ENCODE measurements at places on chromosomes 13 and 19.

GRCh38 chr19:48487948-48488347, 18.8 kb downstream of the CYTH2 start:
- peak overlapping the region; percentile 83 for H3K27ac ChIP-seq
- peaks cover 5% of the 10 kb centered on the region for H3K36me3 ChIP-seq
- DNase-seq = no peak
- no peak overlapping the region for H3K4me3 ChIP-seq

- no peaks in the 10 kb centered on the region for H3K27me3 ChIP-seq
- H3K36me3 ChIP-seq = no peaks in the 10 kb centered on the region
- no peak overlapping the region for H3K4me3 ChIP-seq
- no peak for DNase-seq
- peaks cover 3% of the 10 kb centered on the region for H3K4me1 ChIP-seq
- H3K27ac ChIP-seq = no peak overlapping the region
These were observed 1.2 kb downstream of the S1PR4 start for GRCh38 chr19:3179739-3180293.

- no peak for DNase-seq
- H3K36me3 ChIP-seq = peaks cover 22% of the 10 kb centered on the region
- H3K4me3 ChIP-seq = no peak overlapping the region
- H3K27ac ChIP-seq = peak overlapping the region; percentile 91
These were observed 14.2 kb downstream of the KLF5 start for GRCh38 chr13:73073050-73073449.

- DNase-seq = no peak
- H3K27ac ChIP-seq = no peak overlapping the region
- H3K4me3 ChIP-seq = no peak overlapping the region
These were observed 16.7 kb upstream of the ZNF564 start for GRCh38 chr19:12567951-12568350.

DNA sequence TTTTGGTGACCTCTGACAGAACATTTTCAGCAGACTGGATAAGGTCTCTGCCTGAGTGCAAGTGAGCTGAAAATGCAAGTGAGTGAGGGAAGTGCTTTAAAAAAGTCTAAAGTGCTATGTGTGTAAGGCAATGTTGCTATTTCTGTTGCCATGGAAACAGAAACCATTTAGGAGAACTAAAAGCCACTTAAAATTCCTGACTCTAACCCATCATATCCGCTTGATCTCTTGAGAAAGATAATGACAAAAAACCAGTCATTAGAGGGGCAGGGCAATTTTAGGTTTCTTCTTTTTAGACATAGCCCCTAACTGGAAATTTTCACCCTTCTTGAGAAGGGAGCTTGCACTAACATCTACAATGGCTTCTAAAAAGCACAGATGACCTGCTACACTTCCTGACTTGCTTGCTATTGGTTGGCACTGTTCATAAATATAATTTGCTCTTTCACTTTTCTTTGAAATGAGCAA, at the start of gene CYSLTR2:
CYSLTR2 (plus strand) TSS at position 458 of the 468 bp plus-strand sequence. CDS start 52,889 bp downstream, outside the sequence.
- no peaks in the 10 kb centered on the region for H3K36me3 ChIP-seq
- H3K27me3 ChIP-seq = no peaks in the 10 kb centered on the region
- no peak for DNase-seq
- H3K4me1 ChIP-seq = peaks cover 22% of the 10 kb centered on the region
- H3K27ac ChIP-seq = peak within 1 kb of the TSS; percentile 54

GRCh38 chr19:1104311-1105007, 665 bp downstream of the GPX4 start:
- peak overlapping the region; percentile 76 for H3K4me3 ChIP-seq
- peaks cover 16% of the 10 kb centered on the region for H3K4me1 ChIP-seq
- H3K36me3 ChIP-seq = no peaks in the 10 kb centered on the region
- H3K27ac ChIP-seq = peak overlapping the region; percentile 80
- no peaks in the 10 kb centered on the region for H3K27me3 ChIP-seq

DNA sequence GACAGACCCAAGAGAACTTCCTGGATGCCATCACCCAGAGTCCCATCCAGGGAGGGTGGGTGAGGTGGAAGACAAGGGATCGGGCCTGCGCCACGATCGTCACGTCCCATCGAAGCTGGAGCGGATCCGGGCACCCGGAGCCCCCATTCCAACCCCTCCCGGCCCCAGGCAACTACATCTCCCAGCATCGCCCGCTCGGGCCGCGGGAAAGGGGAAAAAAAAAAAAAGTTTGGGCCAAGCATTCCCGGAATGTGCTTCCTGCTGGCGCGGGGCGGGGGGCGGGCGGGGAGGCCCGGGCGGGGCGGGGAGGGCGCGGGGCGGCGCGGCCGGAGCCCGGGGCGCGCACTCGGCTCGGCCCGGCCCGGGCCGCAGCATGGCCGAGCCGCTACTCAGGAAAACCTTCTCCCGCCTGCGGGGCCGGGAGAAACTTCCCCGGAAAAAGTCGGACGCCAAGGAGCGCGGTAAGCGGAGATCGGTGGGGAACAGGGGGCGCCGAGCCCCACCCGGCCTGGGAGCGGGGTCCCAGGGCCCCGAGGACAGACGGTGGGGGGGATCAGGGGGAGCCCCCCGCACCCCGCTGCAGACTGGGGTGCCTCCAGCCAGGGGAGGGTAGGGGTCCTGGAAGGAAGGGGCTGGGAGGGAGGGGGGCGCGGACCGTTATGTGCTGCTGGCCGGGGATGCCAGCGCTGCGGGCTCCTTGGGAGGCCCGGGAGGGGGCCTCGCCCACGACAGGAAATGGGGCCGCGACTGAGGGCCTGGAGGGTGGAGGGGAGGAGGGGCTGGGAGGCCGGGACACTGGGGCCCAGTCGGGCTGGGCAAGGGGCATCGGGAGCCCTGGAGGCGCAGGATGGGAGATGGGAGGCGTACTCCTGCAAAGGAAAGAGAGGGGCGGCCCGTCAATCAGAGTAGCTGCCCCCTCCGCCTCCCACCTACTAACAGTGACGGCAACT, at the start of gene SYDE1:
SYDE1 (plus strand) TSS at position 341 of the 950 bp plus-strand sequence; CDS start at position 374, 33 bp downstream.
- H3K27ac ChIP-seq = peak within 1 kb of the TSS; percentile 90
- no peak for DNase-seq
- H3K27me3 ChIP-seq = peaks cover 17% of the 10 kb centered on the region
- peak within 1 kb of the TSS; percentile 73 for H3K4me3 ChIP-seq

GRCh38 chr19:7069904-7070226, 362 bp downstream of the ZNF557 start:
- H3K27me3 ChIP-seq = no peaks in the 10 kb centered on the region
- H3K4me3 ChIP-seq = peak overlapping the region; percentile 96
- H3K36me3 ChIP-seq = peaks cover 20% of the 10 kb centered on the region
- peaks cover 2% of the 10 kb centered on the region for H3K4me1 ChIP-seq
- H3K27ac ChIP-seq = peak overlapping the region; percentile 40

- no peak overlapping the region for H3K27ac ChIP-seq
- peaks cover 4% of the 10 kb centered on the region for H3K4me1 ChIP-seq
- H3K36me3 ChIP-seq = peaks cover 3% of the 10 kb centered on the region
- H3K4me3 ChIP-seq = no peak overlapping the region
- H3K27me3 ChIP-seq = no peaks in the 10 kb centered on the region
- no peak for DNase-seq
These were observed 49.4 kb downstream of the RASA3 start for GRCh38 chr13:114082849-114083645.

GRCh38 chr19:40923934-40924391, 41.9 kb upstream of the CYP2A7 start:
- H3K4me3 ChIP-seq = no peak overlapping the region
- peaks cover 36% of the 10 kb centered on the region for H3K4me1 ChIP-seq
- H3K27ac ChIP-seq = no peak overlapping the region
- peaks cover 34% of the 10 kb centered on the region for H3K27me3 ChIP-seq
- H3K36me3 ChIP-seq = peaks cover 5% of the 10 kb centered on the region

DNA sequence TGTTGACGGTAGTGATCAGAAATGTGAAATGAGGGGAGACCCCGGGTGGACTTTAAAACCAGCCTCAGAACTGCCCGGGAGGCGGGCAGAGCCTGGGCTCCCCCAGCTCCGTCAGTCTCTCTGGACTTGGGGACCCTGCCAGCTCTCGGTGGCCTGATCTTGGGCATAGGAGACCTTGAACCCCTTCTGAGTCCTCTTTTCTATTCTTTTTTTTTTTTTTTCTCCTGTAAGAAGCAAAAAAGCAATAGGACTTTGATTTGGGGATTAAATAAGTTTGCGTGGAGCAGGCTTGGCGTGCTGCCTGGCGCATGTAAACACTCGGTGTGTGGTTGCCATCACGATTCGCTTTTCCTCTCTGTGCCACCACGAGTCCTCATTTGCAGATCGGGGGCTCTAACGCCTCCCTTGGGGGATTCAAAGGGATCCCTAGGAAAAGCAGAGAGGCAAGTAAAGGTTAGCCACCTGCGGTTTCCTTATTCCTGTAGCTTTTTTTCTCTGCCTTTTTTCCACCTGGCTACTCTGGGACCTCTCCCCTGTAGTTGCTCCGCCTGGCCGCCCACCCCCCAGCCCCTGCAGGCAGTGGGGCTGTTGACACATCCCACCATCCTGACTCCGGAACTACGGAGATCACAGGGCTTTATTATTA, 1.3 kb downstream of the SAFB start:
- H3K27me3 ChIP-seq = no peaks in the 10 kb centered on the region
- H3K4me3 ChIP-seq = peak overlapping the region; percentile 100
- peaks cover 32% of the 10 kb centered on the region for H3K36me3 ChIP-seq
- DNase-seq = no peak
- H3K27ac ChIP-seq = peak overlapping the region; percentile 97

DNA sequence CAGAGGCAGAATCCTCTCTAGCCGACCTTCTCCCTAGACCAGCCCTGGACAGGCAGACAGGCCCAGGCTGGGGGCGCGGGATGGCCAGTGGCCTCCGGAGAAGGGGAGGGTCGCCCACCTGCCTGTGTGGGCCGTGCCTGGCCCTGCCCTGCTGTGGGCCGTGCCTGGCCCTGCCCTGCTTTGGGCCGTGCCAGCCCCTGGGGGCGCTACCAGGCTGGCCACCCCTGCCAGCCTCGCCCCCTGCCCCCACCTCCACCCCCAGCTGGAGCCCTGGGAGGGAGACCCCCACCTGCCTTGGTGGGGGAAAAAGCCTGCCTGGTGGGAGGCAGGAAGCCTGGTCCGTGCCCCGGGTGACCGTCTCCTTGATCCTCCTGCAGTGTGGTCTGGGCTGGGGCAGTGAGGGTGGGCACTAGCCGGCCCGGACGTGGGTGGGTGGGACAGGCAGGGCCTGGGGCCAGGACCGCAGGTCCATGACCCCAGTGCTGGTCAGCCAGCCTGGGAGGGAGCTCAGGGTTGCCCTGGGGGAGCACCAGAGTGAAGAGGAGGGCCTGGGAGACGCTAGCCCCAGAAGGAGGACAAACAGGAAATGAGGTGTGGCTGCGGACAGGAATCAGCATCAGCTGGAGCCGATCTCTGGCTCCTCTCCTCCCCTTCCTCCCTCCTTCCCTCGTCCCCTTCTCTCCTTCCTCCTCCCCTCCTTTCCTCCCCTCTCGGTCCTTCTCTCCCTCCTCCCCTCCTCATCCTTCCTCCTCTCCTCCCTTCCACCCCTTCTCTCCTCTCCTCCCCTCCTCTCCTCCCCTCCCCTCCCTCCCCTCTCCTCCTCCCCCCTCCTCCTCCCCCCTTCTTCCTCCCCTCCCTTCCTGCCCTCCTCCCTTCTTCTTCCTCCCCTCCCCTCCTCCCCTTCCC, 5.1 kb upstream of the MKNK2 start:
- no peak for DNase-seq
- H3K4me1 ChIP-seq = peaks cover 17% of the 10 kb centered on the region
- H3K36me3 ChIP-seq = no peaks in the 10 kb centered on the region
- no peak overlapping the region for H3K27ac ChIP-seq
- no peaks in the 10 kb centered on the region for H3K27me3 ChIP-seq

DNA sequence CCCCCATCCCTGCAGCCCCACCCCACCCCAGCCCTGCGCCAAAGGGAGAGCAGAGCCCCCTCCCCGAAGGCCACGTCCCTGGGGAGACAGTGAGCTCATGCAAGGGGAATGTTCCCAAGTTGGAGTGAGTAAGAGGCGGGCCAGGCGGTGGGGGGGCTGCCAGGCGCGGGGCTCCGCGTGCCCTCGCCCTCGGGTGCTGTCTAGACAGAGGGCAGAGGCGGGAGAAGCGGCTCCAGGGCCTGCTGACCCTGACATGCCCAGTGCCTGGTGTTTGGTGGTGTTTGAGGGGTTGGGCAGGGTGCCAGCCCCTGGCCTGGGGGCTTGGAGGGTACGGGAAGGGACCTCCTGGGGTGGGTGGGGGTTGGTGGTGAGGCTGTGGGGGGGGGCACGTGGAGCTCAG, 1.0 kb downstream of the FSTL3 start:
- H3K36me3 ChIP-seq = no peaks in the 10 kb centered on the region
- no peak for DNase-seq
- H3K4me1 ChIP-seq = peaks cover 5% of the 10 kb centered on the region
- H3K4me3 ChIP-seq = no peak overlapping the region

GRCh38 chr19:5430237-5430636, 25.0 kb upstream of the ZNRF4 start:
- peaks cover 12% of the 10 kb centered on the region for H3K4me1 ChIP-seq
- H3K36me3 ChIP-seq = peaks cover 1% of the 10 kb centered on the region
- no peak overlapping the region for H3K27ac ChIP-seq
- no peak for DNase-seq

DNA sequence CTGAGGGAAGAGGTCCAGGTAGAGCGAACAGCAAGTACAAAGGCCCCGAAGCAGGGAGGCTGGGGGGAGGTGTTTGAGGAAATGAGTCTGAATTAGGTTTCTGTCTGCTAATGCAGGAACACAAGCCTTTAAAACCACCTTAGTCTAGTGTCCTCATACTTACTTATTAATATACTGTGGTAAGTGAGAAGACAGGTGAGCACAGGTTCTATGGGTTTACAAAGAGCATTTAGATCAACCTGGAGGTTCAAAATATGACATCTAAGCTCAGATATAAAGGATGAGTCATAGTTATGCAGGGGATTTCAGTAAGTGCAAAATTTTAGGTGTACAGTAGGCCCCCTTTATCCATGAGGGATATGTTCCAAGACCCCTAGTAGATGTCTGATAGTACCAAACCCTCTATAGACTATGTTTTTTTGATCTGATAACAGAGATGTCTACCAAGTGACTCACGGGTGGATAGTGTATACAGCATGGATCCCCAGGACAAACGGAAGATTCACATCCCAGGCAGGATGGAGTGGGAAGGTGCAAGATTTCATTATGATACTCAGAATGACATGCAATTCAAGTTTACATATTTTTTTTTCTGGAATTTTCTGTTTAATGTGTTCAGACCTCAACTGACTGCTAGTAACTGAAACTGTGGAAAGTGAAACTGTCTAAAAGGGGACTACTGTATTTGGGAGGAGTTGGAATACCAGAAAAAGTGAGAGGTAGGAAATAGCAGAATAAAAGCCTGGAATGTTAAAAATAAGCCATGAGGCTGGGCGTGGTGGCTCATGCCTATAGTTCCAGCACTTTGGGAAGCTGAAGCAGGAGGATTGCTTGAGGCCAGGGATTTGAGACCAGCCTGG, 18.2 kb upstream of the MED4 start:
- H3K27ac ChIP-seq = no peak overlapping the region
- no peaks in the 10 kb centered on the region for H3K36me3 ChIP-seq
- no peak for DNase-seq
- H3K4me1 ChIP-seq = peaks cover 6% of the 10 kb centered on the region
- no peak overlapping the region for H3K4me3 ChIP-seq
- no peaks in the 10 kb centered on the region for H3K27me3 ChIP-seq

GRCh38 chr19:18496167-18496979, 25.5 kb downstream of the ELL start:
- no peaks in the 10 kb centered on the region for H3K36me3 ChIP-seq
- DNase-seq = no peak
- no peak overlapping the region for H3K27ac ChIP-seq

- DNase-seq = no peak
- H3K27ac ChIP-seq = no peak overlapping the region
- no peaks in the 10 kb centered on the region for H3K36me3 ChIP-seq
- H3K27me3 ChIP-seq = peaks cover 73% of the 10 kb centered on the region
These were observed 17.0 kb downstream of the LYL1 start for GRCh38 chr19:13085666-13086065.

- no peaks in the 10 kb centered on the region for H3K36me3 ChIP-seq
- DNase-seq = no peak
- no peaks in the 10 kb centered on the region for H3K27me3 ChIP-seq
- no peak overlapping the region for H3K27ac ChIP-seq
- peaks cover 4% of the 10 kb centered on the region for H3K4me1 ChIP-seq
These were observed 4.7 kb downstream of the TEX30 start for GRCh38 chr13:102768909-102769308.

Measured in progenitor cell of endocrine pancreas (in vitro differentiated cells).